ENCODE measurements at places on chromosomes 5 and 9.
A peak's percentile ranks its signal among the peaks of the same experiment; 100 is the strongest.

DNA sequence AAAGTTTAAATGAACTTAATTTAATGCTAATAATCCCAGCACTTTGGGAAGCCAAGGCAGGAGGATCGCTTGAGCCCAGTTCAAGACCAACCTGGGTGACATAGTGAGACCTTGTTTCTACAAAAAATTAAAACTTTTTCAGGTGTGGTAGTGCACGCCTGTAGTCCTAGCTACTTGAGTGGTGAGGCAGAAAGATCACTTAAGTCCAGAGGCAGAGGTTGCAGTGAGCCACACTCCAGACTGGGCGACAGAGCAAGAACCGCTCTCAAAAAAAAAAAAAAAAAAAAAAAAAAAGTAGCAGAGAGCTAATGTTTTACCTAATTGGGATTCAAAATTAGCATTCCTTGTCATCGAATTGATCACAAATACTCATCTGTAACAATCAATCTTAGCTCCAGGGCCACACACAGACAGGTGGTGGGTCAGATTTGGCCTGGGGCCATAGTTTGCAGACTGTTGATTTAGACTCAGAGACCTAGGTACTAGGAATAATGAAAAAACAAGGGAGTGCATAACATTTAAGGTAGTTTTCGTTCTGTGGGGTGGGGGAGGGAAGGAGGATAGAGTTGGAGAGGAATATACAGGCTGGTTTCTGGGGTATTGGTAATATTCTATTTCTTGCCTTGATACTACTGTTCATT, 21.4 kb downstream of the HSDL2 start:
- DNase-seq, result no peak

DNA sequence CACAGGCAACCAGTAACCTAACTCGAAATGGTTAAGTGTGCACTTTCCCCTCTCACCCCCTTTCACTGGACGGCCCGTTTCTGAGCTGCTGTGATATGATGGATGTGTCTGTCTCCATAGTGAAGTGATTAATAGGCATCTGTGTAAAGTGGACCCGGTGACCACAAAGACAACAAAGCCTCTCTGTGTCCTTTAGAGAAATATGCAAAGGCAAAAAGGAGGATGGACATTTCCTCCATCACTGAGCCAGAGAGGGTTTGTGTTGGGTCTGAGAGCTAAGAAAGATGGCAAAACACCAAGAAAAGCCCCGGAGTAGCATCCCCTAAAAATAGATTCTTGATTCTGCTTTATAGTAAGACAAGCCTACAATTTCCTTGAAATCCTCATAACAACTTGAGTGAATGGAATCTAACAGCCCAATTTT, 120.6 kb downstream of the SEMA6A start:
- peak; percentile 37 for DNase-seq

- no peak for DNase-seq
These were observed 133.4 kb upstream of the CDH9 start for GRCh38 chr5:27171761-27172261.

GRCh38 chr9:123044586-123044985, 11.1 kb downstream of the GPR21 start:
- no peak for DNase-seq

DNA sequence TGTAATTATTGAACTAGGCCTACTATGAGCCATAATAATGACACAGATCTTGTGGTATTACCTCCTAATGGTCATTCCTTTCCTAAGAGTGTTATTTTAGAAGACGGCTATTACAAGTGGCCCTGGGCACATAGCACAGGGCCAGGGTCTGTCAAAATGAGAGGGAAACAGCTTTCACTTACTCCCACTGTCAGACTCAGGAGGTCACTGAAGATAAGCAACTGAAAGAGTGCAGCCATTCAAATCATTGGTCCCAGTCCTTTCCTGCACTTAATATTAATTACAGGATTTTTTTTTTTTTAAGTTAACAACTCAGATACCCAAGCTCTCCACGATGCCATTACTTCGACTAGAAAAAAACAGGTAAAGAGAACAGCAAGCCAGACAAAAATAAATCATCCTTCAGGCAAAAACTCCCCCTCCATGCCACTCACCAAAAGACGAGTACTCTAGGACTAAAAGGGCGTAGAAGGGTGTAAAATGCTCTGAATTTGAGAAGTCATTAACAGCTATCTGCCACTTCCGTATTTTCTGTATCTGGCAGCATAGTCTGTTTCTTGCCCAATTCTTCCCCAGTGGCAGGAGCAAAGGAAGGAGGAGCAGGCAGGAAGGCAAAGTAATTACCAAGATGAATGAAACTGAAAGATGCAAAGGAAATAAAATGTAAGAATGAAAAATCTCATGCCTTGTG, 87.4 kb downstream of the ZNF608 start:
- no peak for DNase-seq

GRCh38 chr5:132557478-132558172, 848 bp downstream of the RAD50 start:
- DNase-seq, result no peak

DNA sequence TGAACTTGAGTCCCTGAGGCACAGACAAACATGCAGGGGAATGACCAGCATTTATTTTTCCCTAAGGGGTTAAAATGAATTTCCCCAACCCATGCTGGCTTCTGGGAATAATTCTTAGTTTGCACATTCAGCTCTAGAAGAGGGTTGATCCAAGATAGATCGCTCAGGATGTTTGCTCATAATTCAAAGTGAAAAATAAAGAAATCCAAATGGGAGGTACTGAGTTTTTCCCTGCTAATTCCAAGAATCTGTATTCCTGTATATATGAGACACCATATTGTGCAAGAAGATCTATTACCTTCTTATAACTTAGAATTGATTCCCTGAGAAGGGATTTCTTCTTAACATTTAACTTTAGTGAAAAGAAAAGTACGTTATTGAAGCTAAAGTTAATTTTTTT, 96.2 kb downstream of the VCAN start:
- DNase-seq, result no peak

- no peak for DNase-seq
These were observed 24.9 kb downstream of the PITX1 start for GRCh38 chr5:135008981-135009735.

- DNase-seq, result no peak
These were observed 204.4 kb downstream of the EFNA5 start for GRCh38 chr5:107466233-107466769.

- DNase-seq, result no peak
These were observed 14.5 kb downstream of the HACD4 start for GRCh38 chr9:21016701-21017491.

DNA sequence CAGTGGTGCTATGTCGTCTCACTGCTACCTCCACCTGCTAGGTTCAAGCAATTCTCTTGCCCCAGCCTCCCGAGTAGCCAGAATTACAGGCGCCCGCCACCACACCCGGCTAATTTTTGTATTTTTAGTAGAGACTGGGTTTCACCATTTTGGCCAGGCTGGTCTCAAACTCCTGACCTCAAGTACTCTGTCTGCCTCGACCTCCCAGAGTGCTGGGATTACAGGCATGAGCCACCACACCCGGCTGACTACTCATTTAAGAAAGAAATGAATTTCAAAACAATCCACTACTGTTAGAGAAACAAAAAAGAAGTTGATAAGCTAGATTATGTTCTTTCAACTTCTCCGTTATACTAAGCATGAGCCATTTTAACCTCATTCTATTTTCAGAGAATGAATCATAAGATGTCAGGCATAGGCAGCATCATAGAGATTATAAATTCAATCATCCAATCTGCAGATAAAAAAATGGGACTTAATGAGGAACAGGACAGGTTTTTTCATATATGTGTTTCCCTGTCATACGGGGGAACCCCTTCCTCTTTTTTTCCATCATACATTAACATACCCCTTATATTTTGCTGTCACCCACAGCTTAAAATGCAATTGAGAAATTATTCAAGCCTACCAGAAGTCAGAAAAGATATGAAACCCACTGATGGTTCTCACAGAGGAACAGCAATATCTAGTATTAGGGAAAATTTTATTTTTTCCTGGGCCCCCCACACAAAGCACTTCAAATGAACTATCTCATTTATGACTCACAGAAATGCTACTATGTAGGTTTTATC, 26.5 kb upstream of the ADRB2 start:
- DNase-seq, result no peak

- no peak for DNase-seq
These were observed 8.6 kb upstream of the ZDHHC12 start for GRCh38 chr9:128732576-128732975.

GRCh38 chr5:5313101-5313635, 109.3 kb upstream of the ICE1 start:
- DNase-seq, result no peak

DNA sequence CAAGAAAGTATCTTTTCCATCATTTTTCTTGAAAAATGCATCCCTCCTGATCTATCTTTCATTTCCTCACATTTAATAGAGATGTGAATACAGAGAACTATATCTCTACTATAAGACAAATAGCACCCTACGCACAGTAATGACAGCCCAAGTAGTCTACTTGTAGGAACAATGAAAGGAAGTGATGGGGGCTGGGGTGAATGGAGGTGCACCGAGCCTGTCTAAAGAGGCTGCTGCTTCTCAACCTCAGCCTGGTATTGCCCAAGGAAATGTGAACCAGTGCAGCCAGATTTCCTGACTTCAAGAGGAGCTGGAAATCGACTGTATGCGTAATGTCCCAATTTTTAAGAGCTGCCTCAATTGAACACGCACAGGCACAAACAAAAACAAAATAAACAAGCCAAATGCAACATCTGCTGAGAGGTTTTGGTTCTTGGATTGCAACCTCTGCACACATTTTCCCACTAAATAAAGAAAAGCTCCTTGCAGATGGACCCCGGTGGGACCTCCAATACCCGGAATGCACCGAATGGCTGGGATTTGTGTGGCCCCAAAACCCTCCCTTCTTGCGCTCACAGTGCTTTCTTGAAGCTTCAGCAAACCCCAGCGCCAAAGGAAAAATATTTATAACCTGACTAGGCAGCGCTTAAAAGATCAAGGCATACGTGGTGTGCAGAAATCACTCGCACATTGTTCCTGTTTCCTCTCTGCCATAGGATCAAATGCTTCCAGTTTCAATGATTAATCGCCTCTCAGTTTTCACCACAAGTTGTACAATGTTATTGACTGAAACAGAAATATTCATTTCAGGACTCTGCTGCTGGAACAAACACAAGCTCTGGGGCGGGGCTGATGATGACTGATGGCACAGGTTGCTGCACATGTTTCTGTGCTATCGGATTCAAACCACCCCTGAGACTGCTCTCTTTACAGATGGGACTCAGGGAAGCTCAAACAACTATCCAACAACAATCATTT, 68.3 kb downstream of the KCNIP1 start:
- peak; percentile 22 for DNase-seq

- no peak for DNase-seq
These were observed 153.2 kb downstream of the MED27 start for GRCh38 chr9:131926360-131926922.

- DNase-seq, result no peak
These were observed 52.8 kb downstream of the IRF1 start for GRCh38 chr5:132437604-132438266.

- no peak for DNase-seq
These were observed 368 bp upstream of the CCDC180 start for GRCh38 chr9:97307091-97307490.

DNA sequence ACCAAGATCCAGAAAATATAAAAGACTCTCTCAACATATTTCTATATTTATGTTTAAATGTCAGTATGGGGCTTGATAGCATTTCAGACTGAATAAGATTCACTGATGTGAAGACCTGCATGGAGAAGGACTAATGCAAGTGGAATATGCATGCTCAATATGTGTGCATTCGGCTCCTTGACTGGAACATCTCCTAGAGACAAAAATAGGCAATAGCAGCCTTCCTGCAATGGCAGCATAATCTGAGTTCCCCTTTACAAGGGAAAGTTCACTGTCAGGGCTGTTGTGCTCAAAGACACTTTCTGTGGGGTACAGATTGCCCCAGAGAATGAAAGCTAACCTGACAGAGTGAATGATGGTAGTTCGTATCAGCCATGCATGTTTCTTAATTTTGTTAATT, 42.4 kb downstream of the STARD4 start:
- no peak for DNase-seq

DNA sequence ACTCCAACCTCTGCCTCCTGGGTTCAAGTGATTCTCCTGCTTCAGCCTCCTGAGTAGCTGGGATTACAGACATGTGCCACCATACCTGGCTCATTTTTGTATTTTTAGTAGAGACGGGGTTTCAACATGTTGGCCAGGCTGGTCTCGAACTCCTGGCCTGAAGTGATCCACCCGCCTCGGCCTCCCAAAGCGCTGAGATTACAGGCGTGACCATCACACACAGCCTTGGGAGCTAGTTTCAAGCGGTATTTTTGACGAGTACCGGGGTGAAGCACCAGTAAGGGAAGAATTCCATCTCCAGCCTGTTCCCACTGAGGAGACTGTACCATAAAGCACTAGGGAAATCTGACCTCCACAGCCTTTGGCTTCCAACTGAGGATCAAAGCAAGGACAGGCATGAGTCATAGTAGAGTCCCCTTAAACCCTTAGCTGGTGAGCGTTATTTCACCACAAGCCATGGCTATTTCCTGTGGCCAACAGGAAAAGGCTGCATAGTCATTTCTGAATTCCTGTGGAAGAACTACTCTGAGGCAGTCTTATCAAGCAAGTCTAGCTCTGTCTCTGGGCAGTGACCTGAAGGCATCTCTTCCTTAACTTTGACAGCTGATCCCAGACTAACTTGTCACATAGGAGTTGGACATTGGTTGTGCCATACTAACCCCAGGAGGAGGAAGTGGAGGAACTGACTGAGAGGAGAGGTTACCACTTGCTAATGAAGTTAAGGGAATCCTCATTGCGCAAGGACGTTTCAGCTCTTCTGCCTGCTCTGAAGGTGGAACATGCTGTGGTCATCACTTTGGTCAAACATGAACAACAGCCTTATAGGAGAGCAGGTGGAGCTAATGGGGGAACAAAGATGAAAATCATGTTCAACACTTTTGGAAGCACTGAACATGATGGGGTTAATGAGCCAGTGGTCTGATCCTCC, 85.8 kb upstream of the DMRT1 start:
- no peak for DNase-seq

GRCh38 chr9:85730916-85731630, 10.7 kb downstream of the AGTPBP1 start:
- DNase-seq, result no peak

GRCh38 chr5:146716636-146717035, 161.9 kb downstream of the PPP2R2B start:
- DNase-seq, result no peak

GRCh38 chr5:82346399-82347165, 68.4 kb upstream of the RPS23 start:
- DNase-seq, result no peak

DNA sequence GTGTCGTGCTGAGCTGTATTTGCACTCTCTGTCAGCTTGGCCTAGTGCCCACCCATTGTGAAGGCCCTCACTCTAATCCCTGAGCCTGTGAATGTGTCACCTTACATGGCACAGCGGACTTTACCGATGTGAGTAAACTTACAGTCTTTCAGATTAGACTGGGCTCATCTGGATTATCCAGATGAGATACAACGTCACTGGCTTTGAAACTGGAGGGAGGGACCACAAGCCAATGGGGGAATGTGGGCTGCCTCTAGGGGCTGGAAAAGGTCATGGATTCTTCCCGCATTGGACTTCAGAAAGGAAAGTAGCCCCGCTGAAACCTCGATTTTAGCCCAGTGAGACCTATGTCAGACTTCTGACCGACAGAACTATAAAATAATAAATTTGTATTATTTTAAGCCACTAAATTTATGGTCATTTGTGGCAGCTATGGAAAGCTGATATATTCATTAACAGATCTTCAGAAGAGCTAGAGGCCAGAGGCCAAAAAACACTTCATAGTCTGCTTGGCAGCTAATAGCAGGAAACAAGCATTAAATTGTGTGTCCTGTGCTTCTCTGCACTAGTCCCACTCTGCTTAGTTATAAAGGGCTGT, 139.0 kb upstream of the GAS1 start:
- no peak for DNase-seq
